ENCODE measurements at places on chromosomes 7 and 10.

DNA sequence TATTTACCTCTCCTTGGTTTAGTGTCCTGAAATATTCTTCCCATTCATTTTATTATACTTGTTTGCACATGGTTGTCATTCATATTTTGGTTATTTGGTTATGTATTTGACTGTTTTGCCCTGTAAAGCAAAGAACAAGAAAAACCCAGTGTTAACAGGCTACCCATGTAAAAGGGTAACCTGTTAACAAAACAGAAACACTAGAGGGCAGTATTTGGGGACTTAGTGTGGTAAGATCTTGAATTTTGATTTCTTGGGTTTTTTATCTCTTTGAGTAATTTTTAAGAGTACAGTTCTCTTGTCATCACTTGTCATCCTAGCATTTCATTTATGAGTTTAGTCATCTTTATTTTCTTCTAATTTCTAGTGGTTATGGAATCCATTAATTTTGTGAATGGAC is 51.3 kb downstream of the POLL start:
- DNase-seq = no peak

DNA sequence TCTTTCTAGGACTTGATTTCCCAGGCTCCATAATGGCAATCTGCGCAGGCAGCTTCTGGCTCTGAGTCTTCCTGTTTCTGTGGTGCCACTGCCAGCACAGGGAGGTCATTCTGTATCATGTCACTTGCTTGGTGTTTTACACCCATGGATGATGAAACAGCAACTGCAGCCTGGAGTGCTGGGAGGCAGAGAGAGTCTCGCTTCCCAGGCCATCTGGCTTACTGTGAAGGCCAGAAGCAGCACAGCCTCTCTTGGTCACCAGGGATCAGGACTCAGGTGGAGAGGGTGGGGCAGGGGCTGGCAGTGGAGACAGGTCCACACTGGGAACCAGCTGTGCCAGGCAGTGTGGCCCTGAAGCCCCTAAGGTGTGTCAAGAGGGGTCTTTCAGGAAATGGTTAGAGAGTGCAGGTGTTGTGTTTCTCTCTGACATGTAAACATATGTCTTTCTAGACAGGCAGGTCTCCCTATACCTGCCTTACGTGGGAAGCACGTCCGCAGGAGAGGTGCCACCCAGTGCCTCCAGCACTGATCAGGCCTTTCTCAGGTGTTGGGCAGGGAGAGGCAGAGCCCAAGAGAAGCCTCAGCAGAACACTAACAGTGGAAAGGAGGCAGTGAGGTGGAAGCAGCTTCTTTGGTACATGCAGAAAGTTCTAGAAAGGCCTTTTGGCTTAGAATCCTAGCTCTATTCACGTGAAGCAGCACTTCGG is 71.4 kb downstream of the INSIG1 start:
- no peak for DNase-seq

DNA sequence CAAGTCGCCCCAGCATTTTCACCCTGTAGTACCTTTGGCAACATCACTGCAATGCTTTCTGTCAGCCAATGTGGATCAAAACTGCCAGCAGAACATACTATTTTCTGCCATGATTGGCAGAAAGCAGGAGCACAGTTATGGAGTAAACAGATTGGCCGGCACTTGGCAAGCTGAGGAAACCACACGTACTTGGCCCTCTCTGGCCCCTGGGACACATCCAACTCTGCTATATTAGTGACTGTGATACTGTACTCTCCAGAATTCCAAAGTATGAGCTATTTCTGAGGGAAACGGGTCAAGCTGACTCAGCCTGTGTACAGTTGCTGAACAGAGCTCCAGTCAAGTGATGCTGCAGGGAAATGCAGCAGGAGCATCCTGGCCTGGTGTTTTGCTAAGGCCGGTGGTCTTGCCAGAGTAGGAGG is 39.8 kb upstream of the LANCL2 start:
- DNase-seq = no peak

GRCh38 chr7:96739167-96739566 is 29.5 kb upstream of the SEM1 start:
- no peak for DNase-seq

DNA sequence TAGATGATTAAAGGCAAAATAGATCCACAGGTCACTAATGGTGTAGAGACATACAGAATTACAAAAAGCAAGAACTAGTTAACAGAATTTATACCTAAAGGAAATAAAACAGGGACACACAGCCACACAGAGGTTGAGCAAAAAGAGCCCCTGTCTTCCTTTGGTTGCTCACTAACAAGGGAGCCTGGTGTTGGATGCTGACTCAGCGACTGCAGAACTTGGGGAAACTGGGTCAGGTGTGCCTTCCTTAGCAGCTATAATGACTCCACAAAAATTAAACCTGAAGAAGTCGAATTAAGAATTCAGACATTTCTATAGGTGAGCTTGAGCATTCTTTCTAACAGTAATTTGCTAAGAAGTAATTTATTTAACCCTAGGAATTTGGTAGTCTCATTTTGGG is 15.0 kb downstream of the POM121L12 start:
- no peak for DNase-seq

GRCh38 chr10:128156999-128157755 is 31.0 kb upstream of the MKI67 start:
- no peak for DNase-seq

DNA sequence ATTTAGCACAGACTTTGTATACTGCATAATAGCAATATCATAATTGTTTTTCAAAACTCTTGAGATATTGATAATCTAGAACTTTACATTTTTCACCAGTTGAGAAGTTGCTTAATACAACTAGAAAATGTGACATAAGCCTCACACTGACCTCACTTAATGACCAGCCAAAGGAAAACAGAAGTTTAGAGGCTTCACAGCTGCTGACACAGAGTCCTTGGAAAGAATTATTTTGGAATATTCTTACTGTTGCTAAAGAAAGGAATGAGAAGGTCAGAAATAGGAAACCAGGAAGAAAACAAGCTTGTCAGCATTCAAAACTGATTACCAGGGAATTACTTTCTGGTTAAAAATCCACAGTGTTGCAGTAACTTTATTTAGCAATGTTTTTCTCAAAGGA is 35.5 kb upstream of the WASL start:
- no peak for DNase-seq

- DNase-seq = no peak
These were observed 1.2 kb downstream of the TPST1 start for GRCh38 chr7:66206119-66206933.

DNA sequence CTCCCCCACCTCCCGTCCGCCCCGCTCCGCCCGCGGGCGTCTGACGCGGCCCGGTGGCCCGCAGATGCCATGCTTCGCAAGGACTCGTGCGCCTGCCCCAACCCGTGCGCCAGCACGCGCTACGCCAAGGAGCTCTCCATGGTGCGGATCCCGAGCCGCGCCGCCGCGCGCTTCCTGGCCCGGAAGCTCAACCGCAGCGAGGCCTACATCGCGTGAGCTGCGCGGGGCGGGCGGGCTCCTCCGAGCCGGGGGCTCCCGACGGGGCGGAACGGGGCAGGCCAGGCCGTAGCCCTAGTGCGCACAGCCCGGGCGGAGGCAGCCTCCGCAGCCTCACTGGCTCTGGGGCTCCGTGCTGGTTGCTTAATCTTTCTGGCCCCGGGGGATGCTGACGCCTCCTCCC is 2.8 kb downstream of the ASIC3 start:
- DNase-seq = no peak

GRCh38 chr7:29359482-29360093 is 165.0 kb downstream of the CHN2 start:
- DNase-seq = no peak

GRCh38 chr7:35519971-35520809 is 174.7 kb downstream of the HERPUD2 start:
- peak; percentile 50 for DNase-seq

DNA sequence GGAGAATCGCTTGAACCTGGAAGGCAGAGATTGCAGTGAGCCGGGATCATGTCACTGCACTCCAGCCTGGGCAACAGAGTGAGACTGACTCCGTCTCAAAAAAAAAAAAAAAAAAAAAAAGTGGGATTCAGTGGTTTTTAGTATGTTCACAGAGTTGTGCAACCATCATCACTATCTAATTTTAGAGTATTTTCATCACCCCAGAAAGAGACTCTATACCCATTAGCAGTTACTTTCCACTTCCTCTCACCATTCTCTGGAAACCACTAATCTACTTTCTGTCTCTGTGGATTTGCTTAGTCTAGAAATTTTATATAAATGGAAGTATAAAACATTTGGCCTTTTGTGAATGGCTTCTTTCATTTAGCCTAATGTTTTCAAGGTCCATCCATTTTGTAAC is 113.4 kb downstream of the ST7 start:
- no peak for DNase-seq

GRCh38 chr10:73627300-73627699 is 14.0 kb downstream of the MYOZ1 start:
- no peak for DNase-seq

DNA sequence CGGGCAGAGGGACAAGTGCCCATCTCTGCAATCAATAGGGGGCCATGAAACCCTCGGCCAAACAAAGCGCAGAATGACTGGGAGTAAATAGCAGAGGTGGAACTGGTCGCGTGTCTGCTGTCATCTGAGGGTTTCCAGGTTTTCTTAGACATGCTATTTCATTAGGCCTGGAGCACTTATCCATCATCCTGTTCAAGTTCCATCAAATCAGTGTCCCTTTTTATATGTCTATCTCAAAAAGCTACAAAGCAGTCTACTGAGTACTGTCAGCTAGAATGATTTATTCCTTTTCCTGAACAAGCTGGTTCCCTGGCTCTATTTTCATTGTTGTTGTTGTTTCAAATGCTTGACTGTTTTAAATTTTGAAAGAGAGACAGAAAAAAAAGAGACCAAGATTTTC is 590.5 kb downstream of the PARD3 start:
- no peak for DNase-seq

DNA sequence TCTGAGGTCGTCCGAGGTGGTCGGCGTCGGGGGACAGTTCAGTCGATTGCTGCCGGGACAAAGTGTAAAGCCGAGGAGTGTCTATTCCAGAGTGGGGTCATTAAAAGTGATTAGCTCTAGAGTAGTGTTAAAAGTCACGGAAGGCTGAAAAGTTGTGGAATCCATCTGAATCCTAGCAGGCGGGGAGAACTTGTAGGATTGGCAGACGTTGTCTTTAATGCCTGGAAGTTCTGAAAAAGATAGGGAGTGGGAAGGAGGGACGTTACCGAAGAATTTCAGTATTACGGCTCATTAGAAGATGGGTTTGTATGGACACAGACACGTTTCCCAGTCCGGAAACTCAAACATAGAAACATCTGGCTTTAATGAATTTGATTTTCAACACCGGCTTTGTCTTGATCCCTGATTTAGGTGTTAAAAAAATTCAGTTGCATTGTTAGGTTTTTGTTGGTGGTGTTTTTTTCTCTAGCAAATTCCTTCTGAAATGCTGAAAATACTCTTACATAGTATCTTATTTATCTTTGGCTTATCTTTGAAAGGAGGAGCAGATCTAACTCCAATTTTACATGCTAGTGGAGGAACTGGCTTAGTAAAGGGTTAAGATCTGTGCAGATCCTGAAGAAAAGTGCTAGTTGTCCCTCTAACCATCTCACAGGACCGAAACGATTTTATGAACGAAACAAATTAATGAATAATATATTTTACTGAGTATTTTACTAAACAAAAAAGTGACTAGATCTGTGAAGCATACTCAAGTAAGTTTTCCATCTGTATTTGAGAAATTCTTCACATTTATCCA is 900 bp downstream of the MKLN1 start:
- DNase-seq = peak; percentile 14

- DNase-seq = no peak
These were observed 178.7 kb downstream of the AHR start for GRCh38 chr7:17477182-17477581.

- DNase-seq = no peak
These were observed 568 bp upstream of the MEOX2 start for GRCh38 chr7:15686957-15687545.

- DNase-seq = no peak
These were observed 77.1 kb downstream of the BMPER start for GRCh38 chr7:33982425-33982786.

GRCh38 chr7:27952456-27953285 is 212.7 kb downstream of the TAX1BP1 start:
- DNase-seq = no peak

- no peak for DNase-seq
These were observed 12.6 kb downstream of the GPR146 start for GRCh38 chr7:1056785-1057410.

DNA sequence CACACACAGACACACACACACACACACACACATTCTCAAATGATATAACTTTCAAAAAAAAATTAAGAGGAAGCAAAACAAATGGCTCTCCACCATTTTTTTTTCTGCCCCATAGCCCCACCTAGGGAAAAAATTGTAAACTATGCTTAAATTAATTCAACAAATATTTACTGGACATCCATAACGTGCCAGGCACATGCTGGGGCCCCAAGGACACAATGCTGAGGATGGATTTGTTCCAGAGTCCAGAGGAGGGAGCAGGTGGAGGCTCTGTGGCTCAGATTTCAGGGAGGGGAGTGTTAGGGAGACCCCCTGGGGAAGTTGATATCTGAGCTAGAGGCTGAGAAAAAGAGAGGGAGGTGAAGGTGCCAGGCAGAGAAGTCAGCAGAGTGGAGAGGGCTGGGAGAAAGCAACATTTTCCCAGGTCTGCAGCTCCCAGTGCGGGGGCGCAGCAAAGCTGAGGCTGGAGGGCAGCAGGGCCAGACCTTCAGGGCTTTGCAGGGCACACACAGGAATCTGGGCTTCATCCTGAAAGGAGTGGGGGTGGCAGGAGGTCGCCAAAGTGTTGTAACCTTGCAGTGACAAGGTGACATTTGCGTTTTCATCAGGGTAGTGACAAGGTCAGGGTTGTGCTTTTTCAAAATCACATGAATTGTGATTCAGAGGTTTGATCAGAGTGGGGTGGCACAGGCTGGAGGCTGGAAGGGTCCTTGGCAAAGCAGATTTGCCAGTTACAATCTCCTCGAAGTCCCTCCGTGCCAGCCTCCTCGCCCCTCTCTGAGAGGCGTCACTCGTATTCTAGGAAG is 261.6 kb downstream of the WDR11 start:
- no peak for DNase-seq

GRCh38 chr7:70700055-70700940 is 431.6 kb upstream of the GALNT17 start:
- DNase-seq = no peak

- DNase-seq = no peak
These were observed 898.5 kb upstream of the KCND2 start for GRCh38 chr7:119374436-119374835.

- DNase-seq = no peak
These were observed 73.7 kb downstream of the EVX1 start for GRCh38 chr7:27316311-27316710.

- DNase-seq = no peak
These were observed 59.8 kb upstream of the PDSS1 start for GRCh38 chr10:26637521-26638275.

All from urinary bladder (tissue), 4 donors.